Activated T-cell treated with anti-CD3 and anti-CD28 coated beads for 1 hour (primary cell): ENCODE measurements at places on chromosomes 4 and X.

DNA sequence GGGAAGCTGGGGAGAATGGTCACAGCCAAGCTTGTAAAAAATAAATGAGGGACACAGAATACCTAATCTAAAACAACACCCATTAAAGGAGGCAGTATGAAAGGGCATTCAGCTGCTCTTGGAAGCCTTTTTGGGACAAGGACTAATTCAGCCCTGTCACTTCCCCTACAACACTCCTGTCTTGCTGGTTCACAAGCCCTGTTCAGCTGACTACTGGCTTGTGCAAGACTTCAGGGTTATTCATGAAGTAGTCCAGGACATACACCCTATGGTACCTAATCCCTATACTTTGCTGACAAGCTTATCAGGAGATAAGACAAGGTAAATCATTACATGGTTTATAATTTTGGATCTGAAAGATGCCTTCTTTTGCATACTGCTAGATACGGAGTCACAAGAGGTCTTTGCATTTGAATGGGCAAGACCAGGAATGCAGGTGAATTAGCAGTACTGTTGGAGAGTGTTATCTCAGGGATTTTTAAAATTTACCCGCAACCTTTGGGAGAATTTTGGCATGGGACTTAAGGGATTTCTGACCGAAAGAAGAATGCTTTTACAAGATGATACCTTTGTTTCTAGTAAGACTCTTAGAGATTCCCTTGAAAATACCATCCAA is 103.2 kb upstream of the LANCL3 start:
- DNase-seq, result no peak

GRCh38 chrX:40108162-40108958 is 10.6 kb upstream of the BCOR start:
- no peak for DNase-seq

GRCh38 chr4:39616651-39617050 is 22.0 kb downstream of the SMIM14 start:
- DNase-seq, result no peak

- DNase-seq, result no peak
Observed at GRCh38 chrX:66221856-66222255, 57.8 kb downstream of the HEPH start.

DNA sequence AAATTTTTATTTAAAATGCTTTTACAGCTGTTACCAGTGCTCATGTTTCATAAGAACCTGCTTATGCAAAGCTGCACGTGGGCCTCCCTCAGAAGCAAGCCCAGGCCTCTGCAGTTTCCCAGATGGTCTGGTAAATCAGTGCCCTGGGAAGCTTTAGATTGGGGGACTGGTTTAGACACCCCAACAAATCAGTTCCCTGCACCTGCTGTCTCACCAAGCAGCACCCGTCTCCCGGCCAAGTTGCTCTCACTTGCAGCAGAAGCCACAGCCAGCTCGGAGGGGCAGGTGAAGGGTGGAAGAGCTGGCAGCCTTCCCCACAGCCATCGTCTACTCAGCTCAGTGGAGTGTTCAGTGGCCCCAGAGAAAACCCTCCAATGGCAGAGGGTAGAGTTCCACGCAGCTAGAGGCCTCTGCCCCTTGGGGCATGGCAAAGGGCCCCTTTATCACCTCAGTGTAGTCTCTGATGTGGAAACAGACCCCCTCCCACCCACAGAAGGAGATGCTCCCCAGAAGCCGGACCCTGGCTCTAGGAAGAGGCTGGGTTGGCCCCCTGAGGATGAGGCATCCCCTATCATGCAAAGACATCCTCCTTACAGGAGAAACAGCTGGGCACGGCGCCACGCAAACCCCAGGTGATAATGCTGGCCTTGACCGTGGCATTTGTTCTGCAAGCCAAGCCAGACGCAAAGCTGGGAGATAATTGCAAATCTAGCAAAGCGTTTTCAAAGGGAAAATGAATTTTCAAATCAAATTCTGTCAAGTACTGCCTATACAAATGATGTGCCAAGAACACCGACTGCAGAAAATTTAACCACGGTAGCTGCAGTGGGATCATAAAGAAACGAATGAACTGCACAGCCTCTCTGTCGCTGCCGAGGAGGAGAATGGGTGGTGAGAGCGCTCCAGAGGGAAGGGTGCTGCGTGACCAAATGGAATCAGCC is 51.9 kb downstream of the ZFYVE28 start:
- no peak for DNase-seq

DNA sequence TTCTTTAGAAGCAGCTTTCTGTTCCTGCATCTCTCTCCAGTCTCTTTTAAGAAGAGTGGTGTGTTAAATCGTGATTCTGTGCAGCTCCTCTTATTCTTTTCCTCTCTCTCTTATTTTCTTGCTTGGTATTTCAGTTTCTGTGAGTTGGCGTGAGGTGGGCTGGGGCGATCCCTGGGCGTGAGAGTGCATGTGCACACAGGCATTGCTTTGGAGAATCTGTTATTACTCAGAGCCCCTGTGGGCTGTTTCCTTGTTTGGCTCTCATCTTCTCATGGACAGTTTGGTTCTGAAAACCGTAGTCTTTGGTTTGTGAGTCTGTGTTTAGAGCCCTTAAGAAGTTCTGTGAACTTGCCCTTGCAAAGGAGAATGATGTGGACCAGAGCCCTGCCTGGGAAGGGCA is 97.2 kb upstream of the CLNK start:
- no peak for DNase-seq

- no peak for DNase-seq
Observed at GRCh38 chrX:4579480-4579879, 866.0 kb upstream of the PRKX start.

DNA sequence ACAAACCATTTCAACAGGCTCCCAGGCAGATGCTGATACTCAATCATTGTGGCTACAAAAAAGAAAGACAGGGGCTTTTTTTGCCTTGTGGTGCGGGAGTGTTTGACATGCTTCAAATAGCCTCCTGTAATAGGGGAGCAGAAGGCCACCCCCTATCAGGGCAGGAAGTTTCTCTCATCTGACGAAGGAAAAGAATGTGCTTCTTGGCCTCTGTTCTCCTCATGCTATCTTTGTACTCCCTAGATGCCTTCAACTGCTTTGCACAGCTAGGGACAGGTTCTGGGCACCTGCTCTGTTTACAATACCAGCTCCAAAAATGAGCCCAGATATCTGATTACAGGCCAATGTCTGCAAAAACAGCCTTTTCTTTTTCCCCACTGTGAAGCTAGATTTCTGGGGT is 391.1 kb downstream of the STIM2 start:
- no peak for DNase-seq

DNA sequence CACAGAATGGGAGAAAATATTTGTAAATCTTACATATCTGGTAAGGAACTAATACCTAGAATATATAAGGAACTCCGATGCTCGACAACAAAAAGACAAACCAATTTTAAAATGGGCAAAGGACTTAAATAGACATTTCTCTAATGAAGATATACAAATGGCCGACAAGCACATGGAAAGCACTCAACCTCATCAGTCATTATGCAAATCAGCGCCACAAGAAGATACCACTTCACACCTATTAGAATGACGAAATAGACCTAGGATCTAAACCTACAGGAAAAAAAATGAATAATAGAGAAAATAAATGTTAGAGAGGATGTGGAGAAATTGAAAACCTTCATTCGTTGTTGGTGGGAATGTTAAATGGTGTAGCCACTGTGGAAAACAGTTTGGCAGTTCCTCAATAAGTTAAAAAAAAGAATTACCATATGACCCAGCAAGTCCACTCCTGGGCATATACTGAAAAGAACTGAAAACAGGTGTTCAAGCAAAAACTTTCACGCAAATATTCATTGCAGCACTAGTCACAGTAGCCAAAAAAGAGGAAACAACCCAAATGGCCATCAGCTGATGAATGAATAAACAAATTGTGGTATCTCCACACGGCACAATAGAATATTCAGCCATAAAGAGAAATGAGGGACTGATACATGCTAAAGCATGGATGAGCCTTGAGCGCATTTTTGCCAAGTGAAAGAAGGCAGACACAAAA is 57.3 kb upstream of the WDR19 start:
- no peak for DNase-seq

DNA sequence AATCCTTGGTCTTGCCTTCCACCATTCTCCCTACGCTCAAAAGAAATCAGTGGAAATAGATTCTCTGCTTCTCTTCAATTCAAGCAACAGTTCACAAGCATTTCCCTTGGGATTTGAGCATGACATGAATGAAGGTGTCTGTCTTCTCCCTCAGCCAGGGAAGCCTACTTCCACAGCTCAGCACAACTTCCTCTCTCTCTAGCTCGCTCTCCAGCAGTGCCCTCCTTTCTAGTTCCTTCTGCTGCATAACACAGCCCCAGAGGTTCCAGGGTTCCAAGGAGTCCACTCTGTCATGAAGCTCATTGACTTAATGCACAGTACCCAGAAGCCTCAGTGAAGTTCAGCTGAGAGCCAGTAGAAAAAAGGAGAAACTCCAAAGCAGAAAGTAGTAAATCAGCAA is 81.3 kb downstream of the PLS3 start:
- DNase-seq, result no peak

GRCh38 chr4:85209161-85209560 is 242.7 kb upstream of the WDFY3 start:
- DNase-seq, result no peak

DNA sequence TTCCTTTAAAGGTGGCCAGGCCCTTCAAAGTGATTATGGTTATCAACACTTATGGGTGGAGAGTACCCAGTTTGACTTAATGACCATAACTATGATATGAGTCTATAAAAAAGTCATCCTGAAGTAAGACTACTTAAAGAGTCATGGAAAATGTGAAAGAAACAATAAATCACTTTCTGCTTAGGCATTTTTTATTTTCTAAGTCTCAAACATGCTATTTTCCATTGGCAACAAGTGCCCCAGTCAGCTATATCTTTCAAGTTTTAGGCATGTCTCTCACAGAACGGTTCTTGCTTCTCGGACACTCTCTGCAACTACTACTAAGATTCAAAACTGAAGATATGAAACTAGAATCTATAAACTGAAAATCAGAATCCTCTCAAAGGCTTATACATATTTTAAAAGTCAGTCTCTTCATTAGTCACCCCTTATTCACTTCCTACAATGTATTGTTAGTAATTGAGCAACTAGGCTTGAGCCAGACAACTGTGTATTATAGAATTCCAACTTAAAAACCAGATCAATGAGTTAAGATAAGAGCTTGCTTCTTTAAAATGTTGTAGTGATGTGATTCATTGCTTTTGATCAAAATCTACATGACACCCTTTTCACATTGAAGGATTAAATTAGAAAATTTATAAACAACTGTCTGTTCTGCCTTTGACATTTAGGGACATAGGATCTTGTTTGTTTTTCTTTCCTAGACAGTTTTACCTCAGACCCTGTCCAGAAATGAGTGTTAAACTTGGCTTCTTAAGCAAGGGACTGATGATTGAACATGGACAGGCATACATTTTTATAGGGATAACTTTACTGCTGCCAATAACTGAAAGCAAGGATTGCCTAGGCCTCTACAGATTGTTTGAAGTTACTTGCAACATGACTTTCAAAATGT is 2.9 kb downstream of the ANTXR2 start:
- DNase-seq, result no peak

GRCh38 chr4:22688236-22688635 is 4.5 kb upstream of the GBA3 start:
- DNase-seq, result no peak

DNA sequence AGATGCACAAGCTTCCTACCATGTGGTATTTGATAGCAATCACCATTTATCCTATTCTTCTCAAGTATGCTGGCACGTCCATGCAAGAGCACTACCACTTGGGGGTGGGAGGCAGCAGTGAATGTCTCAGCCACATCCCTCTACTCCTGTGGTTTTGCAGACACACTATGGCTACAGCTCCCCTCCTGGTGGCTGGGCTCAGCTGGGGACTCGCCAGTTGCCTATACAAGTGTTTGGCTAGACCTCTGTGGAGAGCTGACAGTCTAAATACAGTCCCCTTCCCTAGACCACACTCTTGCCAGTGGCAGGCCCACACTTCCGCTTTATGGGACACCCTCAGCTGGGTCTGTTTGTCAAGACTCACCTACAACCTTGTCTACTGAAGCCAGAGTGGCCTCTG is 53.2 kb downstream of the ADGRA3 start:
- no peak for DNase-seq

GRCh38 chrX:5957506-5957905 is 271.2 kb downstream of the NLGN4X start:
- no peak for DNase-seq

GRCh38 chr4:67465032-67465762 is 80.1 kb downstream of the CENPC start:
- DNase-seq, result no peak

GRCh38 chrX:10556405-10556804 is 64.0 kb downstream of the MID1 start:
- no peak for DNase-seq

DNA sequence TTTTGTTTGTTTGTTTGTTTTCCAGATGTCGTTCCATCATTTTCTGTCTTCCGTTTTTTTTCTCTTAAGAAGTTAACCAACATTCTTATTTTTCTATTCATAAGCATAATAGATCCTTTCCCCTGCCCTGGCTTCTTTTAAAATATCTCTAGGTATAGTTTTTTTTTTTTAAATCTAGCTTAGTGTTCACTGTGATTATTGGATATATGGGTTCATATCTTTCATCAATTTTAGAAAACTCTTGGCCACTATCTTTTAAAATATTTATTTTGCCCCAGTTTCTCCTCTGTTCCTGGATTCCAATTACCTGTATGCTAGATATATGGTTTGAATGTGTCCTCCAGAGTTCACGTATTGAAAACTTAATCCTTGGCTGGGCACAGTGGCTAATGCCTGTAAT is 59.6 kb downstream of the GSX2 start:
- DNase-seq, result no peak

- DNase-seq, result peak; percentile 40
Observed at GRCh38 chrX:102652031-102652688, 877 bp downstream of the GPRASP1 start.

DNA sequence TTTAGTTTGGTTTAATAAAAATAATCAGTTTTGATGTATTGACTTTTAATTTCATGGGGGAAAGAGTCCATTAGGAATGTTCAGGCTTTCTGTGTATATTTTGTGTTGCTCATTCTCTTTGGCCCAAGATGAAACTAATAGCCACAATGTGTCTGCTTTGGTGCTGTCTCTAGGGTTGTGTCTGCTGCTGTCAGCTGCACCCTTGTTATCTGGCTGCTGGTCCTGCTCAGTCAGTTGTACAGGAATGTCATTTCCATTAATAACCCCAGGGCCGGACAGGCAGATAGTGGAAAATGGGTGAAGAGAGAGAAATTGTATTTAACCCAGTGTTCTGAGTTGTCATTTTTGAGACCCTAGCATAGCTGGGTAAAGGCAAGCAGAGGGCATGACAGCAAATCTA is 115.1 kb downstream of the PHEX start:
- no peak for DNase-seq

DNA sequence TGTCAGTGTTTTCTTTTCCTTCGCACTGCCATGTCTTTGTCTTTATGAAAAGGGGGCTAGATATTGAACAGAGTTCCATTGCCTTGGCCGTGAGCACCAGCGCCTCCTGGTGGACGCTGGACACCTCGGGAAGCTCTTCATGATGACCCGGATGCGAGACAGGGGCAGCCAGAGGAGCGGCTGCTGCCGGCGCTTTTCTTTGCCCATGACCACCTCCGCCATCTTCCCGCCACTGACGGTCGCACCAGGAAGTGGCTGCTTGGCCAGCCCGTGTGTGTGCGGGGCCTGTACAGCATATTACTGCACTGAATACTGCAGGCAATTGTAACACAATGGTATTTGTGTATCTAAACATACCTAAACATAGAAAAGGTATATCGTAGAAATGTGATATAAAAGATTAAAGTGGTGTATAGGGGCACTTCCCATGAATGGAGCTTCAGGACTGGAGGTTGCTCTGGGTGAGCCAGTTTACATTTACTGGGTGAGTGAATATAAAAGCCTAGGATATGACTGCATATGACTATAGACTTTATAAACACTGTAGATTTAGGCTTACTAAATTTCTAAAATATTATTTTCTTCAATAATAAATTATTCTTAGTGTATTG is 15.8 kb upstream of the GRIA2 start:
- DNase-seq, result no peak

GRCh38 chrX:134658002-134658759 is at the start of gene PLAC1:
PLAC1 (minus strand) TSS chrX:134658471; CDS start chrX:134566682, 91,789 bp downstream.
- no peak for DNase-seq
